ENCODE measurements at places on chromosomes 1 and 21. TPM values are rescaled to one million over a fixed set of nuclear protein-coding genes. Genes with fewer than 3 reads are reported as not detected.

The TSEN15 gene
- polyA plus RNA-seq: 48.7 TPM

The DNAI4 gene
- polyA plus RNA-seq: 0.69 TPM

The LYPD8 gene
- polyA plus RNA-seq: not detected

The SAMD11 gene
- polyA plus RNA-seq: not detected

The SEMA4A gene
- 0.22 TPM for polyA plus RNA-seq

DNA sequence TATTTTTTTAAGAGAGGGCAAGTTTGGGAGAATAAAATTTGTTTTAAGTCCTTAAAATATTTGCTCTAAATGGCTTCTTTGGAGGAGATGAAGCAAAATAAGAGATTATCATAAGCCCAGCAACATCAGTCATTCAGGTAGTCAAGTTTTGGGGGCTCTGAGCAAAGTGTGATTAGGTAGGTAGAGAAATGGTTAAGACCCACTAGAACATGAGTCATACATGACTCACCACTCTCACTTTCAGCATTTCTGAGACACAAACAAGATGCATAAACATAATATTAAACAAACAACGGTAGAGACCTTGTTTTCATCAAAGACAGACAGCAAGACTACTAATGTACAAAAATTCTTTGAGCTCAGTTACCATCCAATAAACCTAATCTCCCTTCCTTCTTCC lies 272.2 kb downstream of the LMO4 start:
- no peak for DNase-seq
- H3K4me3 ChIP-seq: no peak overlapping the region
- no peaks in the 10 kb centered on the region for H3K4me1 ChIP-seq
- peaks cover 2% of the 10 kb centered on the region for H3K36me3 ChIP-seq
- H3K27ac ChIP-seq: no peak overlapping the region

- H3K36me3 ChIP-seq: peaks cover 14% of the 10 kb centered on the region
- H3K4me3 ChIP-seq: no peak overlapping the region
- no peak for DNase-seq
- H3K27ac ChIP-seq: no peak overlapping the region
- no peaks in the 10 kb centered on the region for H3K4me1 ChIP-seq
These were observed 28.1 kb downstream of the TMEM50B start for GRCh38 chr21:33451634-33452071.

- H3K27me3 ChIP-seq: no peaks in the 10 kb centered on the region
- H3K36me3 ChIP-seq: no peaks in the 10 kb centered on the region
- H3K4me1 ChIP-seq: no peaks in the 10 kb centered on the region
- no peak overlapping the region for H3K4me3 ChIP-seq
- H3K27ac ChIP-seq: no peak overlapping the region
These were observed 42.4 kb downstream of the DAB1 start for GRCh38 chr1:57381426-57381825.

DNA sequence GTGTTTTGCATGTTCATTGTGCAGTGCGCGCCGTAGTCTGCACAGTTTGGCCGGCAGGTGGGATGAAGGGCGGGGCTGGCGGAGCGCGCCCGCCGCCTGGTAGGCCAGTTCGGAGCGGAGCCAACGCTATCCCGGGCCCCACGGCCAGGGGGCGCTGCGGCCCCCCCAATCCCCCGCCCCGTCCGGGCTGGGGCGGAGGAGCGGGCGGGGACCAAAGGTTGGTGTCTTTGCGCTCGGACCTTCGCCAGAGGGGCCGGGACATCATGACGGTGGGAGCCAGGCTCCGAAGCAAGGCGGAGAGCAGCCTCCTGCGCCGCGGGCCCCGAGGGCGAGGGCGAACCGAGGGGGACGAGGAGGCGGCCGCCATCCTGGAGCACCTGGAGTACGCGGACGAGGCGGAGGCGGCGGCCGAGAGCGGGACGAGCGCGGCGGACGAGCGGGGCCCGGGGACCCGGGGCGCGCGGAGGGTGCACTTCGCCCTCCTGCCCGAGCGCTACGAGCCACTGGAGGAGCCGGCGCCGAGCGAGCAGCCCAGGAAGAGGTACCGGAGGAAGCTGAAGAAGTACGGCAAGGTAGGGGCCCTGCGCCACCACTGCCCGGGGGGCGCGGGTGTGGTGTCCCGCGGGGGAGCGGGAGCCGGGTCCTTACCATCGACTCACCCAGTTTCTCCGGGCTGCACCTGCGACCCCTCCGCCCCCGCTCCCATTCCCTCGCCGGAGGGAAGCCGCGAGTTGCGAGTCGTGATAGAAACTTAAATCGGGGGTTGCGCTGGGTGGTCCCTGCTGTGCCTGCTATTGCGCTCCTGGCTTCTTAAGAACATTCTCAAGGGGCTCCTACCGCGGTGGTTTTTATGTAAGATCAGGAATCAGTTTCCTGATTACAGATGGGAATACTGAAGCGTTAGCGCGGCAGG lies at the start of gene C1orf115:
Gene C1orf115, plus strand, starts transcription at position 224 of the 913 bp plus-strand sequence. Its CDS starts 40 bp downstream, at position 264.
- H3K4me1 ChIP-seq: peaks cover 2% of the 10 kb centered on the region
- H3K4me3 ChIP-seq: peak within 1 kb of the TSS; percentile 78
- H3K27ac ChIP-seq: no peak within 1 kb of the TSS
- no peaks in the 10 kb centered on the region for H3K36me3 ChIP-seq
- peak; percentile 36 for DNase-seq

GRCh38 chr1:200184196-200184595 lies 156.7 kb downstream of the NR5A2 start:
- H3K4me1 ChIP-seq: peaks cover 4% of the 10 kb centered on the region
- H3K27ac ChIP-seq: no peak overlapping the region
- H3K27me3 ChIP-seq: peaks cover 32% of the 10 kb centered on the region
- no peak for DNase-seq
- peaks cover 1% of the 10 kb centered on the region for H3K36me3 ChIP-seq
- no peak overlapping the region for H3K4me3 ChIP-seq

- no peak overlapping the region for H3K4me3 ChIP-seq
- peaks cover 3% of the 10 kb centered on the region for H3K4me1 ChIP-seq
- peaks cover 1% of the 10 kb centered on the region for H3K36me3 ChIP-seq
- no peak overlapping the region for H3K27ac ChIP-seq
These were observed 16.9 kb downstream of the CRB1 start for GRCh38 chr1:197284966-197285365.

DNA sequence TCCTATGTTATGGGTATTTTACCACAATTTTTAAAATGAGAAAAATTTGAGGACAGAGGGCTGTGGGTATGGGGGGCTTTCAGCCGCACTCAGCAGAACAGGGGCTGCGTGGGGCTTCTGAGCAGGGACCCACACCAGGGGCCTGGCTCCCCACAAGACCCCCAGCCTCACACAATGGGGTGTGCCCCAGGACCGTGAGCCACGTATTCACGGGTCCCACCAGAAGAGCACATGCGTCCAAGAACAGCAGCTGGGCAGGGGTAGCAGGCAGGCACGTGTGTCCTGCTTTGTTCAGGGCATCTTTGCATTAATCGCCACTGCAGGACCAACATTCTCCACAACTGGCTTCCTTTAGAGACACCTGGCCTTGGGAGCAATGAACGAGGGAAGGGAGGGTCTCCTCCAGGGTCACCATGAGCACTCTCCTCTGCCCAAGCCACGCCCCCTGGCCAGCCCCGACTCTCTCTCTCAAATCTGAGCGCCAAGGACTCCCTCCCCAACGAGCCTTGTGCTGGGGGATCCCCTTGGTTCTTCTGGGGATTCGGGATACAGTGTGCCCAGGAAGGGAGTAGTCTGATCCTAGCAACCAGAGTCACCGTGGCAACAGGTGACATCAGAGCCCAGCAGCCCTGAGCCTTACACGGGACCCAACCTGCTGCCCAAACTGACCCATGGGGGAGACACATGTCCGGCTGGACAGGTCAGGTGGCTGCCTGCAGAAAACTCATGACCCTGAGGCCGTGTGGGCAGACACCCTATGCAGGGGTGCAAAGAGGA lies 7.4 kb upstream of the ARF1 start:
- H3K27ac ChIP-seq: no peak overlapping the region
- H3K27me3 ChIP-seq: no peaks in the 10 kb centered on the region
- no peaks in the 10 kb centered on the region for H3K36me3 ChIP-seq
- H3K4me1 ChIP-seq: peaks cover 4% of the 10 kb centered on the region

DNA sequence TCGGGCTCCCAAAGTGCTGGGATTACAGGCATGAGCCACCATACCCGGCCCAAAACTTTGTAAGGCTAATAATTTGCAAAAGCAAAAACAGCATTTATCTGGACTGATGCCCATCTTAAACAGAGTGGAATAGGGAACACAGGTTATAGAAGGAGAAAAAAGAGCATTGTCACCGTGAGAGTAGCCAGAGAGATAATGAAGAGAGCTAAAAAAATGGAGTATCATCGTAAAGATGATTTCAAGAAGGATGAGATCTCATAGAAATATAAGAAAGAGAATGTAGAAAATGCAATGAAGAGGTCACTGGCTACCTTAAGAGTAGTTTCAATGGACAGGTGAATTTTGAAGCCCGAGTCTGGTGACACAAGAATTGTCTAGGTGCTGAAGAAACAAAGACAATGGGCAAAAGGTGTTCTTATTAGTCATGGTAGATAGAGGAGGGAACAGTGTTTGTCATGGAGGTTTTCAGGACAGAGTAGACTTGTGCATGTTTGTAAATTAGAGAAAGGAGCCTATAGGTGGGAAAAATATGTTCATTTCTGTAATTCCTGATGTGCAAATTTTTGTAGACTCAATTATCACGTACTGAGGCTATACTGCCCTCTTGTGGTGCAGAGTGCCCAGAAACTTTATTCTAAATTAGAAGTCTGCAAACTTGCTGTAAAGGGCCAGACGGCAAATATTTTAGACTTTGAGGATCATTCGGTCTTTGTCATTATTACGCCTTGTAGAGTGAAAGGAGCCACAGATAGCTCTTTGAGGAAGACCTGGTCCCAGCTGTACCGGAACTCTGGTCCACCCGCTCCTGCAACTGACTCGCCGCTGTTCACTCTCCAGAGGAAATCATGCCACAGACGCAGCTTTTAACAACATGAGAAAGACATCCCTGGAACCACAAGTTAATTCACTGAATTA lies 8.1 kb upstream of the TMEM183A start:
- H3K4me3 ChIP-seq: peak overlapping the region; percentile 23
- H3K36me3 ChIP-seq: no peaks in the 10 kb centered on the region
- peak overlapping the region; percentile 27 for H3K27ac ChIP-seq
- peak; percentile 43 for DNase-seq
- H3K27me3 ChIP-seq: peaks cover 4% of the 10 kb centered on the region

DNA sequence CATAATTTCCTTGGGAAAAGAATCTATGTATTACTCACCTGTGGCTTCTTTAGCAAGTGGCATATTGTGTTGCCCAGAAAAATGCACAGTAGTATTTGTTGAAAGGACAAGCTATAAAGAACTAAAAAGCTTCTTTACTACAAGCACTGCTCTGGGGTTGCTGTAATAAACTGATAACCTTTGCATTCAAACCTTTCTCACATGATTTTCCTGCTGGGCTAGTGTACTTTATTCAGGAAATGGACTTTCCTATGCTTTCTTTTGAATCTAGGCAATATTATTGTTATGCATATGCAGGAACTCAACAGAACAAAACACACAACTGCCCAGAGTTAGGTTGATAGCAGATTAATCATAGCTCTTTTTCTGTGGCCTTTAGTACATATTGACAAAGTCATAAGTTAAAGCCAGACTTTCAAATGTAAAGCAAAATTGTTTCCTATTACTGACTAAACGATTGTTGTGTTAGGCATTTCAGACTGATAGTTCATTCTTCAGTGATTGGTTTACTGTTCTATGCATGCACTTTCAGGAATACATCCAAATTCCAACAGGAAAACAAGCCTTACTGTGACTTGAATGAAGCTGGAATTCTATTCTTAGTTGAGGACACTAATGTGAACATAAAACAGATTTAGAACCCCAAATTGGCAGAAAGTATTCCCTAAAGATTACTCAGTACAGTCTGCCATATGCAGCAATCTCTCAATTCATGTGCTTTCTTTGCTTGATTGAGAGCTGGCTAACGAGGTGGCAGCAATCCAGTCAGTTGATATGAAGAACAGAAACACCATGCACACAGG lies 564.3 kb upstream of the NEGR1 start:
- H3K27me3 ChIP-seq: no peaks in the 10 kb centered on the region
- H3K4me3 ChIP-seq: no peak overlapping the region
- no peaks in the 10 kb centered on the region for H3K36me3 ChIP-seq
- H3K27ac ChIP-seq: no peak overlapping the region
- H3K4me1 ChIP-seq: no peaks in the 10 kb centered on the region

GRCh38 chr1:200877010-200877409 lies 4.2 kb downstream of the GPR25 start:
- no peak overlapping the region for H3K4me3 ChIP-seq
- H3K4me1 ChIP-seq: peaks cover 38% of the 10 kb centered on the region
- no peak overlapping the region for H3K27ac ChIP-seq
- peaks cover 4% of the 10 kb centered on the region for H3K36me3 ChIP-seq

GRCh38 chr1:10207810-10208209 lies 2.6 kb upstream of the KIF1B start:
- H3K27ac ChIP-seq: no peak overlapping the region
- H3K4me1 ChIP-seq: peaks cover 16% of the 10 kb centered on the region
- H3K27me3 ChIP-seq: peaks cover 2% of the 10 kb centered on the region
- DNase-seq: no peak
- H3K4me3 ChIP-seq: no peak overlapping the region
- no peaks in the 10 kb centered on the region for H3K36me3 ChIP-seq

- no peaks in the 10 kb centered on the region for H3K4me1 ChIP-seq
- peaks cover 7% of the 10 kb centered on the region for H3K27me3 ChIP-seq
- H3K27ac ChIP-seq: no peak overlapping the region
These were observed 44.0 kb upstream of the PKN2 start for GRCh38 chr1:88640060-88640459.

DNA sequence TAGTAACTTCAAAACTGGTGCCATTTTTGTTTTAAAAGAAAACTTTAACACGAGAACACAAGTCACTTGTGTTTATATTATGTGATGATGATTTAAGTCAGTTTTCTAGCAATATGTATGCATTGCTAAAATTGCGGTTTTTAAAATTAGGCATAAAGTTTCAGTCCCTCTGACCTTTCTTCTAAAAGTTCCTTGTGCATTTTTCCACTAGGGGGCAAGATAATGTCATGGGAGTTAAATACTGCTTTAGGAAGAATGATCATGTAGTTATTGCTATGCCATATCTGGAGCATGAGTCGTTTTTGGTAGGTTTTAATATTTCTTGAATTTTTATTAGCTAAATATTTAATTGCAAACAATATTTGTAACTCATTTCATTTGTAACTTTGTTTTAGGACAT lies 10.7 kb downstream of the CDC7 start:
- H3K36me3 ChIP-seq: peaks cover 34% of the 10 kb centered on the region
- no peaks in the 10 kb centered on the region for H3K4me1 ChIP-seq
- no peaks in the 10 kb centered on the region for H3K27me3 ChIP-seq
- H3K4me3 ChIP-seq: no peak overlapping the region

GRCh38 chr1:68470388-68470970 lies 20.7 kb upstream of the RPE65 start:
- no peak overlapping the region for H3K4me3 ChIP-seq
- no peaks in the 10 kb centered on the region for H3K27me3 ChIP-seq
- no peaks in the 10 kb centered on the region for H3K36me3 ChIP-seq
- H3K27ac ChIP-seq: no peak overlapping the region
